ENCODE measurements at places on chromosomes 4 and X.

DNA sequence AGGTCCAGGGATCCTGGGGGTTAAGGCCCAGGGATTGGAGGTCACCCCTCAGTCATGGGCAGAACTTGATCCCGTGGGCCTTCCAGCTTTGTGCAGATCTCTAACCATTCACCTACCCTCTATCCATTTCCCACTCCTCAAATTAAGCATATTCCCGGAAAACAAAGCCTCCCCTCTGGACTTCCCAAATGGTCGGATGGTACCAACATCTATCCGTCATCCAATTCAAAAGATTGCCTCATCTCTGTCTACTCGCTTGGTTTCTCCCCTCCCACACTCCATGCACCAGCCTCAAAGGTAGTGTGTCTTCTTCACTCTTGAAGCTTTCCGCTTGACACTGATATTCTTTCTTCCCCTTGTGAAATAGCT, 473 bp upstream of the BCLAF3 start:
- no peaks in the 10 kb centered on the region for H3K27me3 ChIP-seq
- no peaks in the 10 kb centered on the region for H3K36me3 ChIP-seq
- peak overlapping the region; percentile 51 for H3K4me3 ChIP-seq
- H3K27ac ChIP-seq: peak overlapping the region; percentile 46
- no peak for DNase-seq

DNA sequence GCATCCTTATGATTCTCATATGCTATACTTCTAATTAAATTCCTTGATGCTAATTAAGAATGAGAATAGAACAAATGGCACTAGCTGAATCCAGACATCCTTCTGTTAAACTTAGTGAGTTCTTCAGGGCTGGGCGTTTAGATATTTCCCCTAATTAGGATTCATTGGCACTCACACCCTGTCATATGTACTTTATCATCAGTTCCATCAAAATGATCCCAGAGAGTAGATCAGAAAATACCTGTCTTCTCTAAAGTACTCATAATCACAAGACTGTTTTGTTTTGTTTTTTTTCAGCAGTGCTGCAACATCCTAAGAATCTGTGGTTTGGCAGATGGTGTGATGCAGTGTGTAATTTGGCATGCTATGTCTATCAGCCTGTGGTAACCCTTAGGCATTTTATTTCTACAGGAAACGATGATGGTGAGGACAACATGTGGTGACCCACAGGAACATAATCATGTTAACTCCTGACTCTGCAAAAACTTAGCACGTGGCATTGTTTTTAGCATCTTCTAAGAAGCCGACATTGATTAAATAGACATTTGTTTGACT, 2528.4 kb downstream of the ARAP2 start:
- H3K4me3 ChIP-seq: no peak overlapping the region
- no peak overlapping the region for H3K27ac ChIP-seq
- no peaks in the 10 kb centered on the region for H3K27me3 ChIP-seq
- no peak for DNase-seq
- H3K4me1 ChIP-seq: no peaks in the 10 kb centered on the region
- H3K36me3 ChIP-seq: no peaks in the 10 kb centered on the region

DNA sequence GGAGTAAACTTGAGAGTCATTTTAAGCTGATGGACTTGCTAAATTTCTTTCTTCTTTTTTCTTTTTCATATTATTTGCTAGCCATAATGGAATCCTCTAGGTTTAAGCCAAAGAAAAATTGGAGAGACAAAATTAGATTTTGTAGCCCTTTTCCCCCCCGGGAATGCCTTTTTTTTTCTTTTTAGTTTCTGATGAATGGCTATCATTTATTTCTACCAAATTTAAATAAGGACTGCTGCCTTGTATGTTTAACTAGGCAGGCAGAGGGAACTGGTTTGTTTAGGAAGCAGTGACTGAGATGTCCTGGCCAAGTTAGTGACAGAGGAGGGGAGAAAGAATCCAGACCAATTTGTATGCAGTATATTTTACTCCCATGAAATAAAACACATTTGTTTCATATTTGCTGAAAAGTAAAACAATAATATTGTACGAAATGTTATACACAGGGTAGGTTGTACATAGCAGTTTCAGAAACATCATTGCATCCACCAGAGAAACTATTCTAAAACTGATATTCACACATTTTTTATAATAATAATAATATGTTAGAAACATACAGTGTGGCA, 5.7 kb downstream of the PITX2 start:
- no peaks in the 10 kb centered on the region for H3K36me3 ChIP-seq
- H3K27me3 ChIP-seq: peaks cover 7% of the 10 kb centered on the region
- H3K4me3 ChIP-seq: no peak overlapping the region

DNA sequence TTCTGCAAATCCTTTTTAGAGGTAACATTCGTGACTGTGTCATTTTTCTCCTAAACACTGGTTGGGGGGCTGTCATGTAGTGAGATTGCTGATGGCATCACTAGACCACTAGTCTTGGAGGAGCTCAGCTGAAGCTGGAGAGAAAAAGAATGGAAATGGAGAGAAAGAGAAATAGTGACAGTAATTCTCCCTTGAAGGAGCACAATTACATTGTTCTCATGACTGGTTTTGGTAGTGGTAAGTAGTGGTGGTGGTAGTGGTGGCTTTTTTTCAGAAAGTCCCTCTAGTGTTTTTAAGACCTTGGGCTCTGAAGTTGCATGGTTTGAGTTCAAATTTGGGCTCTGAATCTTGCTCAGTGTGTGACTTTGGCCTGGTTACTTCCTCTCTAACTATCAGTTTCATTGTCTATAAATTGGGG, 99.8 kb downstream of the LARP7 start:
- no peak overlapping the region for H3K4me3 ChIP-seq
- no peak for DNase-seq
- no peaks in the 10 kb centered on the region for H3K27me3 ChIP-seq
- H3K4me1 ChIP-seq: no peaks in the 10 kb centered on the region

- no peaks in the 10 kb centered on the region for H3K36me3 ChIP-seq
- peak overlapping the region; percentile 70 for H3K4me3 ChIP-seq
- DNase-seq: no peak
- peaks cover 30% of the 10 kb centered on the region for H3K4me1 ChIP-seq
- peak overlapping the region; percentile 93 for H3K27ac ChIP-seq
These were observed 2.6 kb downstream of the DHRSX start for GRCh38 chrX:2497961-2498780.

GRCh38 chrX:21153503-21153902, 220.7 kb upstream of the CNKSR2 start:
- H3K27me3 ChIP-seq: no peaks in the 10 kb centered on the region
- no peak overlapping the region for H3K27ac ChIP-seq
- no peaks in the 10 kb centered on the region for H3K4me1 ChIP-seq
- no peak for DNase-seq
- no peaks in the 10 kb centered on the region for H3K36me3 ChIP-seq
- H3K4me3 ChIP-seq: no peak overlapping the region

- DNase-seq: no peak
- no peak overlapping the region for H3K4me3 ChIP-seq
- H3K4me1 ChIP-seq: no peaks in the 10 kb centered on the region
- H3K36me3 ChIP-seq: no peaks in the 10 kb centered on the region
- H3K27me3 ChIP-seq: no peaks in the 10 kb centered on the region
- H3K27ac ChIP-seq: no peak overlapping the region
These were observed 261.8 kb downstream of the MID1IP1 start for GRCh38 chrX:39063037-39063436.

DNA sequence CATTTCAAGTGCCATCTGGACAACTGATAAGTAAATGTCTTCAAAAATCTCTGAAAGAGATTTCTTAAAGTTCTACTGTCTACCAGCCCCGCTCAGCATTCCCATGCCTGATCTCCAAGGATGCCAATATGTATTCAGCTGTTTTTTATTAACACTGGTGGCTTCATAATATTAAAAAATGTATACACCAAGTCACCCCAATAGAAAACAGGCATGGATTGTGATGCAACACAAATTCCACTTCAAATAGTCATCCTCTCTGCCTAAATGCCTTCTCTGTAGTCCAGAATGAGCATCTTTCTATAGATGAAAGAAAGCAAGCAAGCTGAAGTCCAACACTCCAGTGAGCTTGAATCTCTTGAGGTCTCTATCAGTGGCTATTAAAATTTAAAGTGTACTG, 152.2 kb upstream of the PPARGC1A start:
- H3K36me3 ChIP-seq: no peaks in the 10 kb centered on the region
- H3K4me1 ChIP-seq: no peaks in the 10 kb centered on the region
- H3K4me3 ChIP-seq: no peak overlapping the region
- H3K27me3 ChIP-seq: no peaks in the 10 kb centered on the region
- H3K27ac ChIP-seq: no peak overlapping the region

GRCh38 chr4:127134490-127134889, 498.3 kb upstream of the INTU start:
- no peaks in the 10 kb centered on the region for H3K36me3 ChIP-seq
- no peak overlapping the region for H3K4me3 ChIP-seq
- no peaks in the 10 kb centered on the region for H3K27me3 ChIP-seq
- DNase-seq: no peak
- H3K4me1 ChIP-seq: no peaks in the 10 kb centered on the region

DNA sequence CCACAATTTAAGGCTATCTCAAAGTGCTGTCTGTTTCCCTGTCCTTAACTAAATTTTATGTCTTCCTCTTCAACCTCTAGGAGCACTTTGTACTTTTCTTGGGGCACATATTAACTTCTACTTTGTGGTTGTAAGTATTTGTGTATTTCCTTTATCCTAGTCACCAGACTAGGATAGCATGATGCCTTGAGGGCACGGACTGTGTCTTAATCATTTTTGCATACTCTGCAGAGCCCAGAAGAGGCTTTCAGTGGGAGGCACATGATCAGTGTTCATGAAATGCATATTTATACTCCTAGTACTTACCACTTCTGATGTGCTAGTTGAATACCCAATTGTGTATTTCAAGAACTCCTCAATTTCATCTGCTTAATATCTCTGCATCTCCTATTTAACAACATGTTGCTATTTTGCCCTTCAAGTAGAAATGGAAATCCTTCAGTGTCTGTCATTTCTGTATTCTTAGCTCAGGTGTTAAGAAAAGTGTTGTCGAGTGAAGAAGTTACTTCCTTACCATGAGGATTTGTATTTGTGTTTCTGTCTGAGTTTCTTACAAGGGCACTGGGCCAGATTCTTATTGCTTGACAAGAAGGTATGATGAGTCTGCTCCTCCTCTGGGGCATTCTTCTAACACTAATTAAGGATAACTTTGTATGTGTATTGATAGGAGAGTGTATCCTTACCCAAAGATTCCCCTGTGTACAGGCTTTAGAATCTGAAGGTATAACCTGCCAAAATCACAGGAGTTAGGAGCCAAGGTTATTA, 28.3 kb upstream of the PGRMC2 start:
- DNase-seq: no peak
- no peak overlapping the region for H3K27ac ChIP-seq
- H3K27me3 ChIP-seq: no peaks in the 10 kb centered on the region

- DNase-seq: peak; percentile 40
- H3K27me3 ChIP-seq: no peaks in the 10 kb centered on the region
- H3K4me3 ChIP-seq: no peak overlapping the region
These were observed 359.5 kb upstream of the FGF16 start for GRCh38 chrX:77087529-77088169.

DNA sequence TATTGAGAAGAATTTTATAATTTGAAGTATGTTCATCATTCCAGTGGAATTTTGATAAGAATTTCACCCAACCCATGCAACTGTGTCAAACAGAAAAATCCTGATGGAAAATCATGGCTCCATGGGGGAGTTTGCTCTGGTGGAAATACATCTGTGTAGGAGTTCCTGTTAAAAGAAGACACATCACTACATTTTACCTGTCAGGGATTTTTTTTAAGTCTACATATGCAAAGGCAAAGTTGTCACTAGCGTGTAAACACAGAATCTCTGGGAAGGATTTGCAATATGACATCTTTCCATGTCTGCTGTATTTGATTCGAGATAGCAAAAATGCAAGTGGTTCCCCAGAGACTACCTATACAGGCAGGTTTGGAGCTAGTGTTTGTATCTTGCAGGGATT, 581.0 kb downstream of the KCNIP4 start:
- no peak for DNase-seq
- H3K36me3 ChIP-seq: no peaks in the 10 kb centered on the region
- H3K27me3 ChIP-seq: no peaks in the 10 kb centered on the region
- H3K27ac ChIP-seq: no peak overlapping the region

DNA sequence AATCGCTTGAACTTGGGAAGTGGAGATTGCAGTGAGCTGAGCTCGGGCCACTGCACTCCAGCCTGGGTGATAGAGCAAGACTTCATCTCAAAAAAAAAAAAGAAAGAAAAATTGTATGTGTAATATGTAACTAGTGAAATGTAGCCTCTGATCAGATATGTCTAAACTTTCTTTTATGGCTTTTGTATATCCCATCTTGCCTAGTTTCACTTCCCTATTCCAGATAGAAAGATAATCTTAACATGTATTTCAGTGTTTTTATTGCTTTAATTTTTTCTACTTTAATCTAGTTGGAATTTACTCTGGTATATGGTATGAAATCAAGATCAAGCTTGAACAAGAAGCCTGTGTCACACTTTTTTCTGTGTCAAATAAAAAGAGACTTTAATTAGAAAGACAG, 1.9 kb upstream of the ZNF41 start:
- H3K36me3 ChIP-seq: no peaks in the 10 kb centered on the region
- H3K27ac ChIP-seq: no peak overlapping the region
- H3K27me3 ChIP-seq: no peaks in the 10 kb centered on the region
- no peaks in the 10 kb centered on the region for H3K4me1 ChIP-seq
- DNase-seq: no peak

DNA sequence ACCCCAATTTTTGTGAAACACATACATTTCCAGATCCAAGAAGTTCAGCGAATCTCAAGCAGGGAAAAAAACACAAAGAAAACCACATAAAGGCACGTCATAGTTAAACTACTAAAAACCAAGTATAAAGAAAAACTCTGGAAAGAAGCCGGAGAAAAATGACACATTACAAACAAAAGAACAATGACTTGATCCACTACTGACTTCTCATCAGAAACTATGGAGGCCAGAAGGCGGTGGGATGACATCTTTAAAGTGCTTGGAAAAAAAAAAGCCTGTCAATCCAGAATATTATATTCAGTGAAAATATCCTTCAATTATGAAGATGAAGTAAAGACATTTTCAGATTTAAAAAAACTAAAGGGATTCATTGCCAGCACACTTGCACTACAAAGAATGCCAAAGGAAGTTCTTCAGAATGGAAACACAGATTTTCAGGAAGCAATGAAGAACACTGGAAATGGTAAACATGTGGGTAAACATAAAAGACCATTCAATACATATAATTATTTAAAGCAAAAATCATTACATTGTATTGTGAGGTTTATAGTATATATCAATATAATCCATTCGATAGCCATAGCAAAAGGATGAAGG, 32.6 kb upstream of the PPP2R2C start:
- H3K27ac ChIP-seq: no peak overlapping the region
- H3K4me3 ChIP-seq: no peak overlapping the region
- DNase-seq: no peak
- H3K4me1 ChIP-seq: no peaks in the 10 kb centered on the region
- H3K27me3 ChIP-seq: no peaks in the 10 kb centered on the region

DNA sequence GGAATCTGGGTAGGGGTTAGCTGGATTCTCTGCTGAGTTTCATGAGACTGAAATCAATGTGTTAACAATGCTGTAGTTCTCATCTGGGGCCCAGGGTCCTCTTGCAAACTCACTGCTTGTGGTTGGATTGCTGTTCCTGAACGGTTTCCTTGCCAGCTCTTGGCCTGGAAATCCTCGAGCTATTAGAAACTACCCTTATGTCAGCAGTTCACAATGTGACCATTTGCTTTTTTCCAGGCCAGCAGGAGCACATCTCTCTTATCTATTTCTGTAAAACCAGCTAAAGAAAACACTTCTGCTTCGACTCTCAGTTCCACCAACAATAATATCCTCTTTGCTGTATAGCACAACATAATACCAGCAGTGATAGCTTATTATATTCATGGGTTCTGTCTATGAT, 140.1 kb upstream of the TRAM1L1 start:
- H3K27me3 ChIP-seq: no peaks in the 10 kb centered on the region
- no peaks in the 10 kb centered on the region for H3K4me1 ChIP-seq
- H3K27ac ChIP-seq: no peak overlapping the region
